ENCODE measurements at places on chromosomes 11 and 22.

- no peak for DNase-seq
These were observed 331.8 kb downstream of the AASDHPPT start for GRCh38 chr11:106409222-106409621.

- no peak for DNase-seq
These were observed 6.7 kb upstream of the CCDC90B start for GRCh38 chr11:83292709-83293456.

- no peak for DNase-seq
These were observed 313.6 kb downstream of the ETS1 start for GRCh38 chr11:128273736-128274135.

- no peak for DNase-seq
These were observed 74.9 kb downstream of the SMCO4 start for GRCh38 chr11:93468290-93468689.

DNA sequence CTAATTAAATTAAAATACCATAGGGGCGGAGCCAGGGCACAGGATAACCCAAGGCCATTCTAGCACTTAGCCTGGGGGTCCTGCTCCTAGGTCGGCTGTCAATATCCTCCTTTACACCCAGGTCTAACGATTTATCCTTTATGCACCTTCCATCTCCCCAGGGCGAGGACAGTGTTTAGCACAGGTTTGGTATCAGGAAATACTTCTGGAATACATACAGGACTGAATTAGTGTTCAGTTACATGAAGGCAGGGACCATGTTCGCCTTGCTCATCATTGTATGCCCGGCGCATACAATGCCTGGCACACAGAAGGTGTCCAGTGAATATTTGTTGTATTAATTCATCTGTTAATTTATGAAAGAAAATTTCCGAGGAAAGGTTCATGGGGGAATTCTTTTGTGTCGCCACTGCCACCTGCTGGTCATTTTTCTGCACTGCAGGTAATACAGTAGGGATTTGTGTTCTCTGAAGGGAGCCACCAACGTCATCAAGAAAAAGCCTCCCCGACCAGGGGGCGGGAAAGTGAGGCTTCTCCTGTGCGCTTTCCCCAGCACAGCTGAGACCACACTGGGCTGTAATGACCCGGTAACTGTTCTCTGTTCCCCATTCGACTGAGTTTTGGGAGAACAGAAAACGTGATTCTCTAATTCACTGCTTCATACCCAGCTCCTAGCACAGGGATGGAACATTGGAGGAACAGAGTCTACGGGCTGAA lies 68.7 kb upstream of the ASPHD2 start:
- peak; percentile 77 for DNase-seq

- DNase-seq, result no peak
These were observed 280.7 kb upstream of the PLET1 start for GRCh38 chr11:112541140-112542046.

DNA sequence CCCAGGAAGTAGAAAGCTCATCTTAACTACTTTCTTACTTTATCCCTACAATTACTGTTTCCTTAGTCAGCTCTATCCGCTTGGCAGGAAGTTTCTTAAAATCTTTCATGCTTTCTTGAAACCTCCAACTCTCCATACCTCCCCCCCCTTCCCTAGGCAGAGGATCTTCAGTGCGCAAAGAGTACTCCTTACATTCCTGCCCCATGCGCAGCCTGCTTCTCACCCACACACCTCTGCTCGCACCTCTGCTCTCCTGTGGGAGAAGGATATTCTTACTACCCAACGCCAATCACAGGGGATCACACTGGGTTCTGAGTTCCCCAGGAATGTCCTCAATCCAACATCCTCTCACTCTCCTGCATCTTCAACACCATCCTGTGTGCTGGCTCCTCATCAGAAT lies 12.3 kb downstream of the TCF20 start:
- DNase-seq, result no peak

DNA sequence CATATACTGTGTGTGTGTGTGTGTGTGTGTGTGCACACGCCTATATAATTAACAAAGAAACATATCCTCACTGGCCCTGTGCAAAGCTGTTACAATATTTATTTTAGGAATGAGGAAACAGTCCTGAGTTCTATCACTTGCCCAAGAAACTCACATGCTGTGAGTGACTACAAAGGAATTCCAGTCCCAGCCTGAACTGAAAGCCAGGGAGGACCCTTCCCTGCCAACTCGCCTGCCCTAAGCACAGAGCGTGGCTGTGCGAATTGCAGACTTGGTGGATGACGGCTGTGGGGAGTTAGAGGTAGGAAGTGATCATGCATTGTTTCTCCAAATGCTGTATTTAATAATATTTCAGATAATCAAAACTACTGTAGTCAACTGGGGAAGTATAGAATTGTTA lies 26.4 kb upstream of the CD5 start:
- no peak for DNase-seq

DNA sequence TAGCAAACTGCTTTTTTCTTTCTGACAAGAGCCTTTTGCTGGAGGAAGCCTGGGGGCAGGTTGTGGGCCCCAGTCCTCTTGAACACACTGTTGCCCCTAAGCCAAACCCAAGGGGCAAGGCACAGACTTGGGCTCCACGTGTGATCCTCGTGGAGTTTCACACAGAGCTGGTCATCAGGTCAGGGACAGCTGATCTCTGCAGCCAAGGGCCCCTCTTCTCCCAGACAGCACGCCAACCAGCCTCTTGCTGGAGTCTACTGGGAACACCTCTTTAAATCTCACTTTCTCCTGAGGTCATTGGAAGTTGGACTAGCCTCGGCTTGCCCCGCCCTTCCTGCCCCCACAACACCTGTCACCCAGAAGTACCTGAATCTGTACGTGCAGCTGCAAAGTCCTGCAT lies 39.8 kb downstream of the C11orf58 start:
- no peak for DNase-seq

- DNase-seq, result no peak
These were observed 82.3 kb downstream of the TBC1D22A start for GRCh38 chr22:46844606-46845210.

DNA sequence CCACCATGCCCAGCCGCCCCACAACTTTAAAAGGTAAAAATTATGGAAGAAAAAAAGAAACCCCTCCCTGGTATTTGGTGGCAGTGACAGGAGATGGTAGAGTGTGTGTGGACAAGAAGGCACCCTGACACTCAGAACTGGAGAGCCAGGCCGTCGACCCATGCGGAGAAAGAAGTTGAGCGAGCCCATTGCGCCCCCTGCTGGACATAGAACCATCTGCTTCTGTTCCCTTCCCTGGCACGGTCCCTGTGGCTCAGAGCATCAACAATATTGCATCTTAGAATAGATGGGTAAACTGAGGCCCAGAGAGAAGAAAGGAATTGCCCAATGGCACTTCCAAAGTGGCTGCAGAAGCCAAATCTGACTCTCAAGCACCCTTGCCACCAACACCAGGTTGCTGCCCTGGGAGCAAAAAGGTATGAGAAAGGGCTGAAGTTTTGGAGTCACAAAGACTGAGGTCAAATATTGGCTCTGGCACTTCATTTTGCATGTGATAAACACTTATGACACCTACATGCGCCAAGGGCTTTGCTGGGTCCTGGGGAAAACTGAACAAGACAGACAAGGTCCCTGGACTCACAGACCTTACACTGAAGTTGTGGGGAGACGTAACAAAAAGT lies 8.6 kb downstream of the MRPL11 start:
- DNase-seq, result peak; percentile 60

GRCh38 chr11:113023228-113023627 lies 62.0 kb downstream of the NCAM1 start:
- DNase-seq, result no peak

DNA sequence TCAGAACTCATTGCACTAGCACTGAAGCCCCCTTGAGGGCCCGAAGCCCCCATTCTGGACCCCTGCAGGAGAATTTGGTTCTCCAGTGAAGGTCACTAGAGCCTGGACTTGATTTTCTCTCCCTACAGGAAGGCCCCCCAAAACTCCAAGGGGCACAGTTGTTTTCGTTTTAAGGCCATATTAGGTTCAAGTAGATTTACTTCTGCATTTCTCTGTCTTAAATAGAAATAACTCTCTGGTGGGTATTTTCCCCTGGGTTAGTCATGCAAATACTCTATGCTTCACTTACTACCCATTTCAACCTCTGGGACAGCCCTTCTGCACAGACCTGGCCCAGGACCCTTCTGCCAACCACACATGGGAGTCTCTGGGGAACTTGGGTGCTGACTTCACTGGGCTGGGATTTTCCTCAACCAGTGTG lies 41.6 kb downstream of the WEE1 start:
- DNase-seq, result no peak

DNA sequence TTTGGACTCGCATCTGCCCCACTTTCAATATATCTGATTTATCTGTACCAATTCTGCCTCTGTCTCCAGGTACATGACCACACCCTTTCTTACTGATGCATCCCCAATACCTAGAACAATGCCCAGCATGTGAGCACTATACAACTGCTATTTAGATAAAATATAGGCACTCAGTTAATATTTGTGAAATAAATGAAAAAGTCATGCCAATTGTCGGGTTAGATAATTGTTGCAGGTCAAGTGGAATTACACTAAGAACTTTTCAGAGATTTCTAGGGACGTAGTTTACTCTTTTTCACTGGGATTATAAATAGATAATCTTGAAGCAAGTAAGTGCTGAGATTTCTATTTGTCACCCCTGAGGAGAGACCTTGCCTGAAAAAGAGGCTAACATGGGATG lies 20.5 kb downstream of the OOSP4A start:
- DNase-seq, result no peak

GRCh38 chr11:9029422-9029821 lies 25.6 kb upstream of the NRIP3 start:
- DNase-seq, result no peak

GRCh38 chr11:1370186-1371025 lies 19.3 kb upstream of the BRSK2 start:
- DNase-seq, result no peak

DNA sequence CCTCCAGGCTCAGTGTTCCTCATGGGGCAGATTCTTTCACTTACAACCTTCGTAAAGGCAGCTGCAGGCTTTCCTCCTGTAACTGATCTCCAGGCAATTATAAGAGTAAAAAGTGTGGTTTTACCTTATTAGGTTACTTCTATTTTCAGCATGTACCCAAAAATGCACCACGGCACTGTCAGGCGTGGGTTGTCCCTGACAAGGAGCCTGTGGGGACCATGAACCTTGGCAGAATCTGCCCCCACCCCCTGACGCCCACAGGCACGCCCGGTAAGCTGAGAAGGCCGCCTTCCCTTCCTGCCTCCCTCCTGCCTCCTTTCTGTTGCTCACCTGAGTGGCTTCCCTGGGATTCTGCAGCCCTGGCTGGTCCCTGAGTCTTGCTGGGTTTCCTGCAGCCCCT lies 1383.3 kb downstream of the TBC1D22A start:
- no peak for DNase-seq

DNA sequence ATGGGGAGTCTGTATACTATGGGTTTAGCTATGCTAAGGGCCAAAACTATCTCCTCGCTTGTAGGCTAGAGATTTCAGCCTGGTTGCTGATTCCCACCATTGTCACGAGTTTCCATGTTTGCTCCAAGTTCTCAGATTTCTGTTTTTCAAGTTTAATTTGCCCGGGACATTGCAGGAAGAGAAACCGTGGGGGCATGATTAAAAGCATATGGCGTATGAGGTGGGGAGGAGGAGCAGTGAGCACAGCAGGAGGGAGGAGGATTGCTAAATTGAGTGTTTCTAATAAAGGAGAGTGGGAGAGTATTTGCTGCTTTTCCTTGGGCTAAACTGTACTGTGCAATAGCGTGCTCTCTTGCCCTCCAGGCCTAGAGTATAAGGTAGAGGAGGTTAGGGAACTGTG lies 558.4 kb downstream of the METTL15 start:
- DNase-seq, result no peak

- DNase-seq, result no peak
These were observed 81.2 kb downstream of the KIF18A start for GRCh38 chr11:28026634-28027290.

DNA sequence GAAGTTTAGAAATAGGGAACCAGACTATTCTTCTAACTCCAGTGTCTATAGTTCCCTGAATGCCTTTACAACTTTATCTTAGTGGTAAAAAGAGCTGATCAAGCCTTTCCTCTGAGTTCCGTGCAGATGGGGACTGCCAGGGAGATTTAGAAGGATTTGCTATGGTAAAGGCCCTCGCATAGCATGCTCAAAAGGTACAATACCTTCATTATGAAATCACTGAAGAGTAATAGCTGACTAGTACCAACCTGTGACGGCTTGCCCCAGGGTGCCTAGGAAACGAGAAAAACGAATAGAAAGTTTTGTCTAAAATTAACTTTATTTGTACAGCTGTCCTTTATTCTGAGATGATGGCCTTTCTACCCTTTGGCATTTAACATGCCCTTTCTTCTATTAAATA lies 150.1 kb upstream of the ARHGAP42 start:
- DNase-seq, result no peak

DNA sequence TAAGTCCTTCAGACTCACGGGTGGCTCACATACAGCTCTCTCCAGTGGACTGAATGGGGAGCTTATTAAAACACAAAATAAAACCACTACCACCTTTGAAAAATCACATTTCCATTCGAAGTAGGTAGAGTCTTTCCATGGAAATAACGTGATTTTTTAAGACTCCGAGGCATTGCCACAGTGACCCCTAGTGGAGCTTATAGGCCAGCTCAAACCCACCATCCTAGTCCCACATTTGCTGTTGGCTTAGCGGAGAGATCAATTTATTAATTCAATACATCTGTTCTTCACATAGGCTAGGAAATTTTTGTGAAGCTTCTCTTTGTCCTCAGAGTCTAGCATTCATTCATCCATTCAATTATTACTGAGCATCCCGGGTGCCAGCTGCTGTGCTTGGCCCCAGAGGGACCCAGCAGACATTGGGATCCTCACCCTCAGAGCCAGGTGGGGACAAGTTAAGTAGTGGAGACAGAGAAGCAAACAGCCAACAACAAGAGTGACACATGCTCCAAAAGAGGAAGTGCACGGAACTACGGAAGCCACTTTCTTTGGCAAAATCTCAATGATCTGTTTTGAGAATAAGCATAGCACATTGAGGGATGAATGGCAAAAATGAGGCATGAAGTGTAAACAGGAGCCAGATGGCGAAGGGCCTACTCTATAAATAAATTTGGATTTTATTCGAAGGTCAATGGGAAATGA lies 10.2 kb upstream of the P4HA3 start:
- peak; percentile 24 for DNase-seq

GRCh38 chr11:14741195-14741594 lies 97.6 kb downstream of the PDE3B start:
- DNase-seq, result no peak

DNA sequence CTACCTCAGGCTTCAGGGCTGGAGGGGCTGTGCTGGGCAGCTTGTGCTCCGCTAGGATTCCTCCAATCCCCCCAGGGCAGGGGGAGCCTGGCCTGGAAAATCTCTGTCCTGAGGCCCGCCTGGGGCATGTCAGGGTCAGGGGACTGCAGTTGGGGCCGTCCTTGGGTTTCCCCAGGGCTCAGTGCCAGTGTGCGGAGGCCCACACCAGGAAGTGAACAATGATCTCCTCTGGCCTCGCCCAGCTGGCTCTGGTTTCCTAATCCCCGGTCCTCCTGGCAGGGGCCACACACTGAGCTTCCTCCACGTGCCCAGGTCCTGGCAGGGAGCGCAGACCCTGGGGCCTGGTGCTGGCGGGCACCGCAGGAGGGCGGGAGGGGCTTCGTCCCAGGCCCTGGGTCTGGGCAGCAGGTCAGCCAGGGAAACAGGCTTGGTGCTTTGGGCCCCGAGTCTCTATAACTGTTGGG lies 1.4 kb upstream of the MUC2 start:
- no peak for DNase-seq

Data from naive thymus-derived CD8-positive, alpha-beta T cell (primary cell).